ENCODE measurements at places on chromosomes 2 and 18. TPM values are rescaled to one million over a fixed set of nuclear protein-coding genes. Genes with fewer than 3 reads are reported as not detected.

GRCh38 chr2:156593594-156593921, 157.4 kb downstream of the GPD2 start:
- no peak for DNase-seq

DNA sequence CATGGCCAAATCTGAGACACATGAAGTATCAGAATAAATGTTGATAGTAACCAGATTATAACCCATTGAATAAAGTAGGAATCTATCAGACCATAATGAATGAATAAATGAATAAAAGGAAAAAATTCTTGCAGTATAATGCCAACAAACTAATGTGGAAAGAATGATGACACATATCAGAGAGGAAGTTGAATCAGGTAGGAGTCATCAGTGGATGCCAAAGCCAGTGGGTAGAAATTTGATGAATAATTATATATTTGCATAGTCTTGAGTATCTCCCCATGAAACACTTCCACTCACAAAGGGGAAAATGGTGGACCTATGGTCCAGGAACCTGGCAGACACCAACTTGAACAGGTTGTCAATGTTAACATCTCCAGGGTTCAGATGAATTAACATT, 68.6 kb downstream of the GALNT3 start:
- DNase-seq, result peak; percentile 18

DNA sequence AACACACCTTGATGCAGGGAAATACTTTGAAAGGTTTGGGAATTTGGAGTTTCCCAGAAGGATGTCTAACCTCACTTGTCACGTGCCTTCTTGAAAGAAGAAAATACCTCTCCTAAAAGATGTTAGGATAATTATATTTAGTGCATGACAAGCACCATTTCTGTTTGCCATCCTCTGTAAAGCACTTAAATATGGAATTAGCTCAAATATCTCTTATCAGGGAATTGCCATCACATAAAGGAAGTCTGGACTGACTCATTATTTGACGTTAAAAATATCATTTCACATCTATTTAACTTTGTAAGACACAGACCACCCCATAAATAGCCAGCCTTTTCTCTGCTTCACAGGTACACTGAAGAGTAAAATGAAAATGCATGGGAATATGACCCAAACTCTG, 140.1 kb downstream of the STK39 start:
- DNase-seq, result no peak

- DNase-seq, result no peak
These were observed 562.1 kb downstream of the NRXN1 start for GRCh38 chr2:50469784-50470183.

- DNase-seq, result no peak
These were observed at the start of gene ITGB6 for GRCh38 chr2:160199683-160200389. ITGB6 (minus strand) TSS chr2:160200272; CDS start chr2:160200063, 209 bp downstream.

DNA sequence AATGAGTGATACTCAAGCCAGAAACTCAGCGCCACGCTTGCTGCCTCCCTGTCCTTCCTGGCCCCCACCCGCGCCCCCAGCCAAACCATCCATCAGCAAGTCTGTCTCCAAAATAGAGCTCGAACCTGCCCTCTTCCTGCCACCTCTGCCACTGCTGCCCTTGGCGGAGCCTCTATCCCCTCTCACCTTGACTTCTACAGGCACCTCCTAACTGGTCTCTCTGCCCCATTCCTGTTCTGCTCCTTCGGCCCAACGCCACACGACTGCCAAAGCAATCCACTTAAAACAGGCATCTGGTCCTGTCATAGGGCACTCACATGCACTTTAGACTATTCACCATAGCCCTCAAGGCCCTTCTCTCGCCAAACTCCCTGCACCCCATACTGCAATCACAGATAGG, 210.3 kb upstream of the SMAD2 start:
- no peak for DNase-seq

DNA sequence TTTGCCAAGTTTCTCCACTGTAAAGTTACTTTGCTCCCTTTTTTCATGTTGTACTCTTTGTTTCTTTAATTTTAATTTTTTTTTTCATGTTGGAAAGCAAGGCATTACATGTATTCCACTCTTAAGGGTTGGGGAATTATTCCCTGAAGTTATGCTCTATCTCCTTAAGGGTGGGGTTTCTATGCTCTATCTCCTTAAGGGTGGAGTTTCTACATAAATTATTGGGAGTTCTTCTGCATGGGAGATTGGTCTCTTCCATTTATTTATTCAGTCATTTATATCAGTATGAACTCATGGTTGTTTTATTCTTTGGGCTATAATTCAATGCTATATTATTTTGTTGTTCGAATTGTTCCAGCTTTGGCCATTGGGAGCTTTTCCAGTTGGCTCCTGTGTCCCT, 11.2 kb downstream of the MRPL33 start:
- DNase-seq, result no peak

GRCh38 chr18:37963837-37964236, 398.2 kb upstream of the CELF4 start:
- DNase-seq, result no peak

DNA sequence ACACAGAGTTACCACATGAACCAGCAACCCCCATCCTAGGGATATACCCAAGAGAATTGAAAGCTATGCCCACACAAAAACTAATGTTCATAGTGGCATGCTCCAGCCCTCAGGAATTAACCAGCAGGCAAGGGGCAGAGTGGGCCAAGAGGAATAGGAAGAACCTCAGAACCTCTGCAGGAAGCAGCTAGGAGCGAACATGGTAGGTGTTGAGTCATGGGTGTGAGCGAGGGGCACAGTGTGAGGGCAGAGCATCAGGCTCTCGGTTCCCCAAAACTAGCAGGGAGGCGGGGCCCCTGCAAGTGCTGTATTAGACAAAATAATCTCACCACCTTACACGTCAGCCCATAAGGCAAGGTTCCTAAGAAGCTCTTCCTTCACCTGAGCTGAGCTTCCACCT, 5.6 kb upstream of the RUFY4 start:
- no peak for DNase-seq

DNA sequence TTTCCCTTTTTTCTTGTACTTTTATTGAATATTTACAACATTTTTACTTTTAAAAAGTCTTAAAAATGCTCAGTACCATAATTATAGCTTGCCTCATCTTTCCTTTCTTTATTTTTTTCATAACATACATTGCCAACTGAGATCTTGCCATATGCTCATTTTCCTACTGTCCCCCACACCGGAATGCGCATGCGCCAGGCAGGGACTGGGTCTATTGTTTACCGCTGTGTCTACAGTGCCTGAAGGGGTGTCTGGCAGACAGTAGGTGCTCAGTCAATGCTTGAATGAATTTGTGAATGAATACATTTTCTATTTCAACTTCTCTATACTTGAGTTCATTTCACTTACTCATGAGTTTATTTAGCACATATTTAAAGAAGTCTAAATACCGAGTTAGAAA, 158.0 kb downstream of the CYP26B1 start:
- no peak for DNase-seq

DNA sequence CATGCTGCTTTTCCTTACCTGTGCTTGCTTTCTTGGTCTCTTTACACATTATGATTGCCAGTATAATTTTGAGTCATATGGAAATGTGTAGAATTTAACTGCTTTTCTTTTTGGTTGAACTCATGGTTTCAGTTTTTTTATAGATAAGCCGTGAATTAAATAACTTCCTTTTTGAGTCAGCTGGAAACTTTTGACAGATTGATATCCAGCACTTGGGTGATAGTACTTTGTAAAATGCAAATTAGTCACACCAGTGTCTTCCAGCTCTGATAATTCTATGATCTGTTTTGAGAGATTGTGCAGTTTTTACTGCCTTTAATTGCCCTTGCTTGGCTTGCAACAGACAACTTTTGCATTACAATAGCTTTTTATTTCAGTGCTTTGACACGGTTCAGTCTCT, 86.4 kb downstream of the NCOA1 start:
- DNase-seq, result peak; percentile 44

- no peak for DNase-seq
These were observed 2.1 kb downstream of the CERS6 start for GRCh38 chr2:168458139-168458538.

DNA sequence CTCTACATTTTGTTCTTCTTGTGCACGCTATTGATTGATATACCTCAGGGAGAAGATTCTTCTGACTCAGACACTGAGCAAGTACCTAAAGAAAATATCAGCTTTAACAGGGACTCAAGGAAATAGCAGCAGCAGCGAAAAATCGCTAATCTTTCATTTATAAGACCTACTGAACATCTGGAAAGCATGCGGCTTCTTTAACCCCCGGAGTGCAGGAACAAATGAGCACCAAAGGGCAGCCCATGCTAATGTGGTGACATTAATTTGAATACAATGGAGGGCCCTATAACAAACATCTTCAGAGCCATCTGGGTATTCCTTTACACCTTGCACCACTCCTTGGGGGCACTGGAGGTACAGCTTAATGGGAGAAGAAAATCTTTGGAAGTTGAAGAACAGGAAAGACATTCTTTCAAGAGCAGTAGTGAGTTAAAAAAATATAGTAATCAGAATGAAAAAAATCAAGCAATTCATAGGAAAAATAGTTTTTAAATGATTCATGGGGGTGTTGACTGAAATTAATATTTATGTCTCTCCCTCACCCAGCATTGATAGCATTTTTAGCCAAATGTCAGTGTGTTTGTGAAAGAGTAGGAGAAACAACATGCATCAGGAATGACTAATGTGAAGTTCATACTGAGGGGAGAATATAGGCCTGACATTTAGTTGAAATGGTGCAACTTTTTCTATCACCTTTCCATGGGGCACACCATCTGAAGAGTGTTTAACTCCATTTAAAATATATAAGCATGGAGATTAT, 281.7 kb downstream of the HRH4 start:
- no peak for DNase-seq

DNA sequence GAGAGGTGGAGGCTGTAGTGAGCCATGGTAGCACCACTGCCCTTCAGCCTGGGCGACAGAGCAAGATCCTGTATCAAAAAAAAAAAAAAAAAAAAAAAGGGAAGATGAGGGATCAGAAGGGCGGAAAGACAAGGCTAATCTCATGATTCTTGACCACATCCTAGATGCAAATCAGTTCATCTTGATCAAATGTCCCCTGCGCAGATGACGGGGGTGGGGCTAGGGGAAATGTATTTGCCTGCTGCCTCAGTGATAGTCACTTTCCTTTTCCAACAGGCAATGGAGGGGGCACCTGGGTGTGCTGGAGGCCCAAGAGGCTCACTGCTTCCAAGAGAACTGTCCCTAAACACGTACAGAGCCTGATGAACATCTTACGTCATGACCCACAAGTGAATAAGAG, 3.7 kb upstream of the EMILIN2 start:
- DNase-seq, result no peak

DNA sequence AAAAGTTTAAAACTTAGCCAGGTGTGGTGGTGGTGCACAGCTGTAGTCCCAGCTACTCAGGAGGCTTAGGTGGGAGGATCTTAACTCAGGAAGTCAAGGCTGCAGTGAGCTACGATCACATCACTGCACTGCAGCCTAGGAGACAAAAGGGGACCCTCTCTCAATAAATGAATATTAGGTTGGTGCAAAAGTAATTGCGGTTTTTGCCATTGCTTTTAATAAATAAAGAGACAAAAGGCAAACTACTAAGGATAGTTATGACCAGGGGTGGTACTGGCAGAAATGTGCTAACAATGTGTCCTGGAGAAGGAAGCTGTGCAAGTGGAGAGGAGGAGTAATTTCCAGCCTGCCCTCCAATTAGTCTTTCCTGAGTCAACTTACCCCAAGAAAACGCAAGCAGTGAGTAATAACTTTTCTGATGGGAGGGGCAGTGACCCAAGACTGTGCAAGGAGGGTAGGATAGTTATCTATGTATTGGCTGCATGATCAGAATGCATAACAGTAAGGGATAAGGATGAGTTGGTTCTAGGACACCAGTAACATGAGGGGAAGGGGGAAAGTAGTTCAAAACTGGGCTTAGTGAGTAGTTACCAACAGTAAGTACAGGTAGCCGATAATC, 1.5 kb downstream of the EXOC6B start:
- no peak for DNase-seq

DNA sequence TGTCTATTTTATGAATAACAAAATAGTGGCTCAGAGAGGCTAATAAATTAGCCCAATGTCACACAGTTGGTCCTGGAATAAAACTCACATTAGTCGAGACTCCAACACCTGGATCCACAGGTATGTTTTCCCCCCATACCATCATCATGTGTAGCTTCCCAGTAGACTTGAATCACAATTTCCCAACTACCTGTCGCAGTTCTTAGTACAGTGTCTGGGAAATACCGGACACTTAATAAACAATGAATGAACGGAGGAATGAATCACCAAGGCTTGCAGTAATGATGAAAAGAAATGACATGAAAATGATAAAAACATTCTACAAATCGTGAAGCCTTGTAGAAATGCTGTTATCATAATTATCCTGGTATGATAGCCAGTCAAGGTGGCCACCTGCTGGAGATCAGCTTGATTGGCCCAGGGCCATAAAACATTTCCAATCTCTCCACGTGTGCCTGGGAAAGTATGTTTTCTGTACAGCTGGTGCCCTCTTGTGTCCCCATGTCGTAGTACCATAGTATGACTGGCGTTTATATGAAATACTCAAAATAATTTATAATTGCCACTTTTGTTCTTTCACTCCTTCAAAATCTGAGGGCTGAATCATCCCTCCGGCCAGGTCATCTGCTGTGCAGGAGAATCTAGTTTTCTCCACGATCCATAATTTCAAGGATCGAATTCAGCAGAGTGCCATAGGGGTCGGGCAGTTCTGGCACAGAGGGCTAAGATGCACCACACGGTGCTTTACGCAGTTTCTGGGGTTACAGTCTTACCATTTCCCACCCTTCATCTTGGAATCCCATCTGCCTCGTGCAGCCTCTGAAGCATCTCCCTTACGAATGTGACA, 95.4 kb downstream of the LAMA1 start:
- peak; percentile 80 for DNase-seq

- no peak for DNase-seq
These were observed 535.7 kb upstream of the ZEB2 start for GRCh38 chr2:145055651-145056050.

DNA sequence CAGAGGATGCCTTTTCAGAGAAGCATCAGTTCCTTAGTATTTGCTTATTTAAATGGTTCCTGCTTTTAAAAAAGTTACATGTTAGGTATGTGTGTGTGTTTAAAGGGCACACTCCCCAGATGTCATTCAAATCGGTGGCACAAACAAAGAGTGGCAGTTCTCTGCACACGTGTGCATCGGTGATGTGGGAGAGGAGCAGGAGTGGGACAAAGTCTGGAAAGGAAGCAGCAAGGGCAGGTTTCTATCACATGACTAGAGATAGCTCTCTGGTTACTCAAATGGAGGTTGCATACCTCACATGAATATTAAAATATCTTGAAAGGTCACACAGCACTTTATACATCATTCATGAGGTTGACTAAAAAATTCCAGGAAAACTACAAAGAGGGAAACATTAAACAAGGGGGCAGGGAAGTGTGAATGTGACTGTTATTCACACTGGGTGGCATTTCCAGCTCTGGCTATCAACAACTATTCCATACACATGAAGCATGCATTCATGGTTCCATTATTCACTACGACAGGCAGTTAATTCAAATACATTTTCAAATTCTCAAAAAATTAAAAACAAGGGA, 64.7 kb downstream of the SEPTIN10 start:
- DNase-seq, result no peak

The MSTN gene
- 0.13 TPM for total RNA-seq

The ZBTB7C gene
- under 0.01 TPM for total RNA-seq

The TRAK2 gene
- total RNA-seq, result 30.2 TPM

The NPAS2 gene
- total RNA-seq, result 7.8 TPM

The ALPI gene
- not detected for total RNA-seq

The CELF4 gene
- 0.13 TPM for total RNA-seq

The IHH gene
- total RNA-seq, result under 0.01 TPM

The GAL3ST2 gene
- total RNA-seq, result not detected

All from dermis microvascular lymphatic vessel endothelial cell (primary cell).